Inflammatory macrophage (primary cell): ENCODE measurements at places on chromosomes 2 and 18.

DNA sequence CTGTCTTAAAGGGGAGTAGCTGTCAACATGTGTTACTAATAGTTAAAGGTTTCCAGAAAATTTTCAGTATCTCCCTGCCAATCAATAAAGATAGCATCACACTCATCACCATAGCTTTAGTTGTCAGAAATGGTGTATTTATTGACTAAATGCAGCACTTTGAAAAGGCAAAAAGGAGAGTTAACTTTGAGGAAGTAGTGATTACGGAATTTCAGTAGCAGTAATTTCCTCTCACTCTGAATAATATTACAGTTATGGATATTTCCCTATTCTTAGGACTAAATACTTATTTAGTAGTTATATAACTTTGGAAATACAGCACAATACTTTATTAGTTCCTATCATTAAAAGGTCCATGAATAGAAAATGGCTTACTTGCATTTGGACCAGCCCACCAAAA lies 250.5 kb downstream of the CAMKMT start:
- DNase-seq: peak; percentile 7

DNA sequence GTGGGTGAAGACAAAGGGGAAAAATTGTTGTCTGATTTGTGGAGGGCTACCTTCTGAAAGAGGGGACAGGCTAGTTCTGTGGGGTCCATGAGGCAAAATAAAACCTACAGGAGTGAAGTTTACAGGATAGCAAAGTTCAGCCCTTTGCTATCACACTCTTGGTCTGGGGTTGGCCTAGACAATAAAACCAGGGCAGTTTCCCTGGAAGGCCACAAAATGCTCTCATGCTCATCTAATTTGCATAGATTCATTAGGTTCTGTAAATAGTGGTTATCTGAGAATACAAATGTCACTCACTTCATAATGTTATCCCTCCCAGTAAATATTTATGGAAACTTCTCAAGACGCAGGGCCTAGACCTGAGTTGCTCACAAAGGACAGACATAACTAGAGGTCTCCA lies 63.6 kb downstream of the INSIG2 start:
- DNase-seq: no peak

DNA sequence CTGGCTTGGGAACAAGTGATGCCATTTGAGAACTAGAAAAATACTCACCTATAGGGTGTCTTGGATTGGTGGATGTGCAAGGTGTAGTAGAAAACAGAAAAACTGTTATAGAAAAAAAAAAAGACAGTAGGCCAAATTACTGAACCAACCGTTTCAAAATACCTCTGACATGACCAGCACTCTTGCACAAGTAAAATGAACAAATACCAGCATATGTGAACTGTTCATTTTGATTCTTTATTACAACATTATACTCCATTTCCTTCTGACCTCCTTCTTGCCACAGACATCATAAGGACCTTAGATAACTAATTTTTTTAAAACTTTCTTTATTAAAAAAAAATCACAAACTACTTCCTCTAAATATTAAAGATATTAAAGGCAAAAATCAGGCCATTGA lies 125.5 kb downstream of the ATAD2B start:
- DNase-seq: peak; percentile 93

DNA sequence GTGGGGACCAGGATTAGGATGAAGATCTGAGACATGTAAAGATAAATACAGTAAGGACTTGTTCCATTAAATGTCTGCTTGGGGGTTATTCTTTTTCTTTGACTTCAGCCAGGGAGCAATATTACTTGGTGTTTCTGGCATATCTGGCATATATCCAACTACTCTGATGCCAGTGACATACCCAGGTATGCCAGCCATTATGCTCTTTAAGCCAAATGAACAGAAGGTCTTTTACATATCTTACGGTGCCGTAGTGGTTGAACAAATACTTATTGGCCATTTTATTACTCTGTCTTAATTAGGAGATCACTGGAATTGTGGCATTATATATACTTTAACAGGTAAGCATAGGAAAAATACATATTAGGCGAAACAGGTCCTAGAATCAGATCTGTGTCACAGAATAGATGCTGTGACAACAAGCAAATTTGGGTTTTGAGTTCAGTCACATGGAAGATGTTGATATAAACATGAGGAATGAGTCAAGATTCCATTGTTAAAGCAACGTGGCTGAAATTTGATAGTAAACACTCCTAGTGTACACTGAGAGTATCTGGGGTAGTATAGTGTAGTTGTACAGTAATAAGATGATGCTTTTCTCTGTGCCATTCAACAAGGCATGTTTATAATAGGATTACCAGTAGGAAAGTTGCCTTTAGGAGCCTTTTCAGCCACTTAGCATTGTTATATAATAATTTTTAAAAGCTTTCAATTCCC lies 62.6 kb downstream of the KCTD18 start:
- DNase-seq: no peak

- DNase-seq: no peak
Measured at GRCh38 chr2:217066510-217067270, 206.8 kb upstream of the TNP1 start.

- no peak for DNase-seq
Measured at GRCh38 chr2:74391209-74391579, 11.1 kb upstream of the DCTN1 start.

- no peak for DNase-seq
Measured at GRCh38 chr18:12885500-12885899, 1.5 kb upstream of the PTPN2 start.

DNA sequence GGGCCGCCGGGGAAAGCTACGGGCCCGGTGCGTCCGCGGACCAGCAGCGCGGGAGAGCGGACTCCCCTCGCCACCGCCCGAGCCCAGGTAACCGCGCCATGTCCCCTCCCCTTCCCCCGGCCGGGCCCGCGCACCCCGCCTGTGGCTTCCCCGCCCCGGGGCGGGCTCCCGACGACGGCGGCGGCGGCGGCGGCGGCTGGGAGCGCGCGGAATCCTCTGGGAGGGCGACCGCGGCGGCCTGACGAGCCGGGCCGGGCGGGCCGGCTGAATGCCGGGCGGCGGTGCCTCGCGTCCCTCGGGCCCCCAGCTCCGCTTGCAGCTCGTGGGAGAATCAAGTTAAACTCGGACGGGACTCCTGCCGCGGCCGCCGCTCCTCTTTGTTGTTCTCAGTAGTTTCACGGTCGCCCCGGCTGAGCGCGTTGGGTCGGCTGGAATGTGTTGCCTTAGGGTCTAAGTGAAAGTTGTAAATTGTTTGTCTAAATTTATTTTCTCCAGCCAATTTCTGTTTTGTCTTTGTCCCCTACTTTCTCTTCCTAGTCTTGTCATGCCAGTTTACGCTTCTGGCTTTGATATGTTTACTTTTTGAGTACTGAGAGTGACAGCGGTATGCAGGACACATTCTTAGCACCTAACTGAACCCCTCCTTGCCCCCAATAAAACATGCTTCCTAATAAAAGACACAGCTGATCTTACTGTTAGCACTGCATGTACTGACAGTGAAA lies 685 bp downstream of the SMAD4 start:
- DNase-seq: peak; percentile 66

DNA sequence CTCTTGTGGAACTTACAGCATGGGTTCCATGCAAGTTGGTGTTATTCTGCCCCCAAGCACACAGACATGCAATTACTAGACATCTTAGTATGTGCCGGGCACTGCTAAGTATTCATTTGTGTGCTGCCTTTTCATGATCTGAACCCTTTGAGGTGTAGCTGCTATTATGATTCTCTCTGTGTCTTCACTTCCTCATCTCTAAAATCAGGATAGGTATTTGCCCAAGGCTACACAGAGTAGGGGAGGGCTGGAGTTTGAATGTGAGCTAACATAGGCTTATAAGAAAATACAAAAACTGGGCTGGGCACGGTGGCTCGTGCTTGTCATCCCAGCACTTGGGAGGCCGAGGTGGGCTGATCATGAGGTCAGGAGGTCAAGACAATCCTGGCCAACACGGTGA lies 27.2 kb downstream of the FASTKD2 start:
- no peak for DNase-seq

DNA sequence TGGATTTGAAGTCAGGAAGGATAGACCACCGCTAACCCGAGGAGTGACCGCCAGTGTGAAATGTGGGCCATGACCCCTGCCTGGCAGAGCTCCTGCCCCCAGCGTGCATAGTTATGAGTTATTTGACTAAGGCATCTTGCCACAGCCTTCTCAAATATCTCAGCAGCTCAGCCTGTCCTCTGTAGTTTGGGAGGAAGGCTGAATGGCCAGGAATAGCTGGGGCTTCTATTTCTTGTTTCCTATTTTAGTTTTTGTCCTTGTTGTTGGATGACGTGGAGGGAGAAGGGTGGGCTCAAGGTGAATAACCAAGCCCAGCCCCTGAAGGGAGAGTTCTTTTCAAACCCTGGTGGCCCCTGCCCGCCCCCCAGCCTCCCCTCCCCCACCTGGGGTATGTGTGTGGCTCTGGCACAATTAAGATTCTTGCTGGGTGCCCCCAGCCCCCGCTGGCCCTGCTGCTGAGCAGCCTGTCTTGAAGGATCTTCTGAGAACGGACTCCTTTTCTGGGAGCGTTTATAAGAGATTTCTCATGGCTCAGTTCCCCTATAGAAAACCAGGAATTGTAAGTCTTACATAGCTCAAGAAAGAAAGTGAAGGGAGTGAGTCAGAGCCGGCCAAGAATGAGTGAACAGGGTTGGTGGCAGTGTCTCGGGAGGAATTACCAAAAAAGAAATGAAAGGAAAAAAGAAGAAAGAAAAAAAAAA lies 157.4 kb downstream of the GLI2 start:
- no peak for DNase-seq

GRCh38 chr2:201709049-201709448 lies 10.6 kb upstream of the MPP4 start:
- no peak for DNase-seq
